ENCODE measurements at places on chromosomes 11 and 22. TPM values are rescaled to one million over a fixed set of nuclear protein-coding genes. Genes with fewer than 3 reads are reported as not detected.

DNA sequence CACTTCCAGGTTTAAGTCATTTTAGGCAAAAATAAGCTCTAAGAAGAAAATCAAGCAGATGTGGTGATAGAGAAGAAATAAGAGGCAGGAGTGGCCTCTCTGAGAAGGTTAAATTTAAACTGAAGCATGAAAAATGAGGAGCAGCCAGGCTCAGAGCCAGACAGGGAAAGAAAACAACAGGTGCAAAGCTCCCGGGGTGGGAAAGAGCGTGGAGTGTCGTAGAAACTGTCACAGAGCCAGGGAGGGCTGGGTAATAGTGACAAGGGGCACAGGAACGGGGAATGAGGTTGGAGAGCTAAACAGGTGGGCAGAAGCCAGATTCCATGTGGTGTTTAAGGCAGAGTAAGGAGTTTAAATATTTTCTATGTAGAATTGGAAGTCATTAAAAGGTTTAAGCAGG, 132.1 kb upstream of the BLID start:
- no peak for DNase-seq

DNA sequence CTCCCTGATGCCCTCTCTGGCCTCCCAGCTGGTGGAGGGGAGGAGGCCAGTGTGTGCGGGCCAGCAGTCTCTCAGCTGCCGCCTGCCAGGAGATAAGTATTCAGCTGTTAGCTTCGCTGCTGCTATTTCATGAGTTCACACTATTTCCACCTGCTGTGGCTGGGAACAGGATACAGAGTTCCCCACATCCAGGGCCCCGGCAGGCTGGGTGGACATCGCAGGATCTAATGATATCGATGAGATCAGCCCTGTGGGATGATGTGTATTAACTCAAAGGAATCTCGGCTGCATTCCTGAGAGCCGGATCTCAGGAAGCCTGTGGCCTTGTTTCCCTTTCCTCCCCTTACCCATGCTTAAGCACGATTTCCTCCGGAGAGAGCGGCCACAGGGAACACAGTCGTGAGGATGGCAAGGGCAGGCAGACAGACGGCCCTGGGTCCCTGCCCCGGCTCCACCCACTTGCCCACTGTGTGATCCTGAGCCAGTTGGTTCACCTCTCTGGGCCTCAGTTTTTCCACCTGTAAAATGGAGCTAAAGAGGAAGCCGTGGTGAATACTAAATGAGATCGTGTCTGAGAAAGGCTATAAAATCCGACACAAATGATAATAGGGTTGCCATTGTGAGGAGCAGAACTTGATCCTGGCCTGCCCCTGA, 6.5 kb upstream of the PVALB start:
- no peak for DNase-seq

- no peak for DNase-seq
Measured at GRCh38 chr22:48941903-48942575, 885.6 kb downstream of the BRD1 start.

Gene OR52I2
- not detected for total RNA-seq

Gene TRIM51G
- total RNA-seq = not detected

Gene SLCO2B1
- total RNA-seq = not detected

Data from T-helper 17 cell (primary cell).